Stimulated activated effector memory CD8-positive, alpha-beta T cell treated with anti-CD3 and anti-CD28 coated beads, Interleukin-12 subunit alpha, Interleukin-12 subunit beta, amount 100 ng/mL, for 72 hours (primary cell): ENCODE measurements at places on chromosomes 16 and 17.
A peak's percentile ranks its signal among the peaks of the same experiment; 100 is the strongest.

- peak; percentile 68 for DNase-seq
Observed at GRCh38 chr17:32609085-32609484, 122.3 kb downstream of the CDK5R1 start.

- DNase-seq = no peak
Observed at GRCh38 chr17:79706931-79707850, 23.6 kb upstream of the ENPP7 start.

GRCh38 chr16:79298894-79299799 is 301.4 kb downstream of the MAF start:
- no peak for DNase-seq

DNA sequence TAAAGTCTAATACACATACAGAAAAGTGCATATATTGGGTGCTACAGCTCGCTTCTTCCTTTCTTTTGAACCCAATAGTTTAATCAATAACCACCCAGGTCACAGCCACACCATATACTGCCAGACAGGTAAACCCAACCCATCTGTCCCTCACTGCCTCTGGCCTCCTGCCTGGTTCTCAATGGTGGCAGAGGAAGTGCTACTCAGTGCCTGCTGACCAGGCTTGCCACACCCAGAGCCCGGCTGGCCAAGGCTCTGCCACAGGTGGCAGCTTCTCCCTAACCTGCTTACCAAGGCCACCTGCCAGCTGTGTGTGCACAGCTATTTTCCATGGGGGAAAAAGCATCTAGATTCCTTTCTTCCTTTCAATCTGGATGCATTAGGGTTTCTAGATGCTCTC is 584 bp downstream of the PMP22 start:
- DNase-seq = no peak

- no peak for DNase-seq
Observed at GRCh38 chr17:80084773-80085172, 16.6 kb upstream of the GAA start.

- no peak for DNase-seq
Observed at GRCh38 chr16:14378131-14378551, 251.9 kb downstream of the PARN start.

GRCh38 chr16:81138831-81139557 is 42.8 kb upstream of the GCSH start:
- no peak for DNase-seq

DNA sequence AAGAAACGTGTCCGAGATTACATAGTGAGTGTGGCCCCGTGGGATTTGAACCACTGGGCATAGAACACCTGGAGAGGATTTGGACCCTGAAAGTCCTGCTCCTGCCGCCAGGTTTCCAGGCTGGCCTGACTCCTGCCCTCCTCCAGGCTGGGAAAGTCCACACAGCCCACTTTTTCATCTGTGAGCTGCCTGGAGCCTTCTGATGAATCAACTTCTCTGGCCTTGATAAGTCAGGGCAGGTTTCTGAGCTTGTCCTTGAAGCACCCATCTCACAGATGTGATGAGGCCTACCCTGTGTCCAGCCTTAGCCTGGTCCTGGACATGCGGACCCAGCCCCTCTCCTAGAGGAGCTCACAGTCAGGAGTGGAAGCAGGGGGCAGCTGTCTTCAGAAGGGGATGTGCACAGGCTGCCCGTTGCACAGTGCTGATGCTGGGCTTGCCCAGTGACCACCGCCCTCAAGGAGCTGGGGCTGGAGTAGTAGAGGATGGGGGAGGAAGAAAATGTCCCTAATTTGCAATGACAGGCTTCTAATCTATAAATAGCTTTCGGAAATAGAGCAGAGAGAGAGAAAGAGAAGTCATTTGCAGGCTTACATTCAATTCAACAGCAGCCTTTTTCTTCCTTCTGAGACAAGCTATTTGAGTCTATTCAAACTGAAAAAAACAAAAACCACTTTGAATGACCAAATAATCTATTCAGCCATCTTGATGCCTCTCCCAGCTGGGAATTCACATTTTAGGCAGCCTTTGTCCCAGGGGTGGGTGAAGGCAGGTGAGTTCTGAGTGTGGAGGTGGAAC is 73.5 kb upstream of the DNAJA2 start:
- no peak for DNase-seq

DNA sequence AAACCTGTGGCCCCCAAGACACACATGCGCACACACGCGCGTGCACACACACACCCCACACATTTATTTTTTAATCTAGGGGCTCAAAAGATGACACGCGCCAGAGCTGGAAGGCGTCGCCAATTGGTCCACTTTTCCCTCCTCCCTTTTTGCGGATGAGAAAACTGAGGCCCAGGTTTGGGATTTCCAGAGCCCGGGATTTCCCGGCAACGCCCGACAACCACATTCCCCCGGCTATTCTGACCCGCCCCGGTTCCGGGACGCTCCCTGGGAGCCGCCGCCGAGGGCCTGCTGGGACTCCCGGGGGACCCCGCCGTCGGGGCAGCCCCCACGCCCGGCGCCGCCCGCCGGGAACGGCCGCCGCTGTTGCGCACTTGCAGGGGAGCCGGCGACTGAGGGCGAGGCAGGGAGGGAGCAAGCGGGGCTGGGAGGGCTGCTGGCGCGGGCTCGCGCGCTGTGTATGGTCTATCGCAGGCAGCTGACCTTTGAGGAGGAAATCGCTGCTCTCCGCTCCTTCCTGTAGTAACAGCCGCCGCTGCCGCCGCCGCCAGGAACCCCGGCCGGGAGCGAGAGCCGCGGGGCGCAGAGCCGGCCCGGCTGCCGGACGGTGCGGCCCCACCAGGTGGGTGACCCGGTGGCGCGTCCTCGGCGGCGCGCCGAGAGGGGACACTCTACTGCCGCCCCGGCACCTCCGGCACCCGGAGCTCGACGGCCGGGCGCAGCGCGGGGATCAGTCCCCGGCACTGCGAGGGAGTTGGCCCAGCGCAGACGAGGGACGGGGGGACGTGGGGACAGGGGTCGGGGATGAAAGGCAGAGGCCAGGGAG is at the start of gene STAT5A:
Gene STAT5A, plus strand, starts transcription at position 522 of the 826 bp plus-strand sequence. CDS start 914 bp downstream, outside the sequence.
- peak; percentile 87 for DNase-seq

GRCh38 chr17:27217631-27218030 is 76.3 kb upstream of the WSB1 start:
- no peak for DNase-seq

GRCh38 chr16:49788572-49788971 is 67.3 kb downstream of the ZNF423 start:
- no peak for DNase-seq

GRCh38 chr17:79549141-79549915 is 61.5 kb downstream of the RBFOX3 start:
- DNase-seq = no peak

DNA sequence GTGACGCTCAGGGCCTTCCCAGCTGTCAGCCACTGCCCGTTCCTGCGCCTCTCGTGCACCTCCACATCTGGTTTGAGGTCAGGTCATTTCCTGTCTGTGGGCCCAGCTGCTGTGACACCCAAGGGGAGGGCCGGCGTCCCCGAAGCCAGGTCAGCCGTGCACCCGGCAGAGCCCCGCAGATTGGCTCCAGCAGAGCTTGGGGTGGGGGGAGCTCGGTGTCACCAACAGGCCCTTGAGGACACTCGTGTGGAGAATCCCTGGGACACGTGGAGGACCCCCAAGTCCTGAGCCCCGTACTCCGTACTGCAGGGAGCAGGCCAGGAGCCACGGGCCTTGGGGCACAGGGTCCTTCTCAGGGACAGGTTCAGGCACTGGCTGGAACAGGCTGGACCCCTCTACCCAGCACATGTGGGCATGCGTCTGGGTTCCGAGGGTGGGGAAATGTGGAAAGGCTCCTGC is 4.8 kb downstream of the SPATA2L start:
- DNase-seq = no peak

DNA sequence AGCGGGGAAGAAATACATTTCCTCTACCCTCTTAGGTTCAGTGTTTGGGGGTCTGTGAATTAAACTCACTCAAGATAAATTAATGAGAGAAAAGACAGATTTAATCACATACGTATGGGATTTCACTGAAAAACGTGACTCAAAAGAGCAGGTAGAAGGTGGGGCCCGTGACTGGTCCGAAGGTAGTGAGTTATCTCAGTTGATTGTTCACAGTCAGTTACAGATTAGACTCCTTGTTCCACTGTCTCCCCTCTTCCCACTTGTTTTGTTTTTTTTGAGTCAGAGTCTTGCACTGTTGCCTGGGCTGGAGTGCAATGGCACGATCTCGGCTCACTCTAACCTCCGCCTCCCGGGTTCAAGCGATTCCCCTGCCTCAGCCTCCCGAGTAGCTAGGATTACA is 301.2 kb downstream of the SEC14L1 start:
- no peak for DNase-seq

DNA sequence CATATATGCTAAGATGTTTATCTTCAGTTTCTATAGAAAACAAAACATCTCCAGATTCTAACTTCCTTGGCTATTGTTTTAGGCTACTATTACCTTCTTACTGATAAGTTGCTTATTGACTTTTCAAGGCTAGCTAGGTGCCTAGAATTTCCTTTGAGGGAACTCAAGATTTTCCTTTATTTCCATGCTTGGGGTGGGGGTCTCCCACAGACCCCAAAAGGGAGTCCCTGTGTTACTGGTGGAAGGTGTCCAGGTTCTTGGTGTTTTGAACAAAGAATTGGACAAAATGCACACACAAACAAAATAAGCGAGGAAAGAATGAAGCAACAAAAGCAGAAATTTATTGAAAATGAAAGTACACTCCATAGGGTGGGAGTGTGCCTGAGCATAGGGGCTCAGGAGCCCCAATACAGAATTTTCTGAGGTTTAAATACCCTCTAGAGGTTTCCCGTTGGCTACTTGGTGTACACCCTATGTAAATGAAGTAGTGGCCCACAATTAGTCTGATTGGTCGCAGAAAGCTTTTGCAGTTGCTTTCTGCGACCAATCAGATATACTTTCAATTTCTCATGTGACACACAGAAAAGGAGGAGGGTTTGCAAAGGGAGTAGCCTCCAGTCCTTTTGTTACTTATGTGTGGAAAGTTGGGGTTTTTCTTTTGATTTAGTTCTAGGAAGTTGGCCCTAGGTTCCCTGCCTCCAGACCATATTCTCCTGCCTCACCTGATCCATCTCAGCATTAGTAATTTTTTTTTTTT is 67.5 kb downstream of the MARF1 start:
- no peak for DNase-seq

DNA sequence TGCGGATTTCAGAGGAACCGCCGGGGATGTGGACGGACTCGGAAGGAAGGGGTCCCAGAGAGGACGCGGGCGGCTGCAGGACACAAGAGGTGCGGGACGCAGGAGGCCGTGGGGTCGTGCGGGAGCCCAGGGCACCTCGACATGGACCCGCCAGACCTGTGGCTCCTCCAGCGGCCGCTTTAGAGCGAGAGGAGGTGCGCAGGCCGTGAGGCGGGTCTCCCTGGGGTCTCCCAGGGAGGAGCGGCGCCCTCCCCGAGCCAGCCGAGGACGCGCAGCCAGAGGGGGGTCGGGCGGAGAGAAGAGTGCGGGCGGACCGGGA is 6.8 kb upstream of the FLYWCH1 start:
- DNase-seq = no peak

GRCh38 chr17:34301986-34302385 is 16.4 kb downstream of the CCL11 start:
- no peak for DNase-seq

GRCh38 chr16:8729779-8730334 is 55.4 kb downstream of the ABAT start:
- DNase-seq = no peak

DNA sequence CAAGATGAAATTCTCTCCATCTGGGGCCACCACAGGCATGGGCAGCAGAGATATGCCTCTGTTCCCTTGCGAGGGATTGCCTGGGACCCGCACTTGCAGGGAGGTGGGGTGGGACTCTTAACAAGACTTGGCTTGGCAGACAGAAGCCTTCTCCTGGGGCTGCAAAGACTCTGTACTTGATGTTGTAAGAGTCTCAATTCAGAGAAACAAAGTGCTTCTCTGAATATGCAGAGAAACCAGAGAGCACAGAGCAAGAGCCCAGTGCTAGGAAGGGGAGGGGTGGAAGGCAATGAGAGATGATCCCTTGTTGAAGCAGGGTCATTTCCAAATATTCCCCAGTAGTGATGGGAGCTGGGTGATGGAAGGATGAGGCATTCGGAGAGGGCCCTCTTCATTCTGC is 2.2 kb downstream of the MMP28 start:
- no peak for DNase-seq

GRCh38 chr17:80443916-80444643 is 29.1 kb downstream of the ENDOV start:
- no peak for DNase-seq

GRCh38 chr17:1478418-1478817 is 14.1 kb downstream of the MYO1C start:
- DNase-seq = no peak

DNA sequence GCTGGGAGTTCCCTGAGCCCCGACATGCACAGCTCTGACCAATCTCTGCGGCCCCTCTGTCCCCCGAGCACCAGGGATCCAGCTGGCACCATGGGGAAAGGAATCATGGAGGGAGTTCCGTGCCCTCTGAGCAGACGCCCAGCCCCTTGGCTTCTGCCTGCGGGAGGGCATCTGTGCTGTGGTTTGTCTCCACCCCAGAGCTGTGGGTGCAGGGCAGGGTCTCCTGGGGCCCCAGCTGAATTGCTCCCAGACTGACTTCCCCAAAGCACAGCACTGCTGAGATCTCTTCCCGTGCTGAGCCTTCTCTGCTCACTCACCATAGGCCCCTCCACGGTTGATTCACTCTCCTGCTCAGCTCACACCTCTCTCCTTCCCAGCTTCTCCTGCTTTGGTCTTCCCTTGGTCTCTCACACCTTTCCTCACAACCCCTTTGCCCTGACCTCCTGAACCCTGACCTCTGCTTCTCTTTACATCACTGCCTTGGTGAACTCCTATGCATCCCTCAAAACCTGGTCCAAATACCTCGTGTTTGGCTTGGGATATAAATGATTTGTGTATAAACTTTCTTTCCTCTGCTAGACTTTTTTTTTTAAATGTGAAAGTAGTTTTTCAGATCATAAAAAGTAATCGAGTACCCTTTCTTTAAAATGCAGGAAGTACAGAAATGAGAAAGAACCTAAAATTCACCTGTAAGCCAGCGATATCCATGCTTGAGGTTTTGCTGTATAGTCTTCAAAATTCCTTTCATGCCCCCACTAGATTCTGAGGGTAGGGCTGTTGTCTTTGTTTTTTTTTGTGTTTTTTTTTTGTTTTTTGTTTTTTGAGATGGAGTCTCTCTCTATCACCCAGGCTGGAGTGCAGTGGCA is 265.3 kb downstream of the SEC14L1 start:
- DNase-seq = no peak

DNA sequence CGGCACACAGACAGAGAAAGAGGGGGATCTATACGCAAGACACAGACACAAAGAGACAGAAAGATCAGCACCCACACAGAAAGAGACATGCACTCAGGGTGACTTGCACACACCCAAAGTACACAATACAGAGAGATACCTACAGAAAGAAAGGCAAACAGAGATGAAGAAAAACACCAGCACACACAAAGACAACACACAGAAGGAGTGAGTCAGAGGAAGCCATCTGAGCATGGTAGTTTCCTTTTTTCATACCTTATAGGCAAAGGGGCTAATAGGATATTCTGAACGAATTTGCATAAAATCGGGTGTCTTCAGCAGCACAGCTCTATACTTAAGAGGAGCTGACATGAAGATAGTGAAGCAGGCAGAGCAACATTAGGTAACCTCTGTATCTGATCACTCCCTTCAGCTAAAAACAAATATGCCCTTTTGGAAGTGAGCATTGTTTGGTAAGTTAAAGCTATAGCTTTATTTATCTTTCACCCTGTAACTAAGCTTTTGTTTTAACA is 198.6 kb downstream of the AATF start:
- no peak for DNase-seq

GRCh38 chr17:65039336-65039988 is 17.1 kb downstream of the GNA13 start:
- no peak for DNase-seq

GRCh38 chr16:64926476-64926875 is 195.4 kb downstream of the CDH11 start:
- no peak for DNase-seq
